ENCODE measurements at places on chromosomes 12 and 14. TPM values are rescaled to one million over a fixed set of nuclear protein-coding genes. Genes with fewer than 3 reads are reported as not detected.

- no peak for DNase-seq
These were observed 1.7 kb downstream of the RALGAPA1 start for GRCh38 chr14:35807131-35807961.

INHBC gene
- not detected for total RNA-seq

DNA sequence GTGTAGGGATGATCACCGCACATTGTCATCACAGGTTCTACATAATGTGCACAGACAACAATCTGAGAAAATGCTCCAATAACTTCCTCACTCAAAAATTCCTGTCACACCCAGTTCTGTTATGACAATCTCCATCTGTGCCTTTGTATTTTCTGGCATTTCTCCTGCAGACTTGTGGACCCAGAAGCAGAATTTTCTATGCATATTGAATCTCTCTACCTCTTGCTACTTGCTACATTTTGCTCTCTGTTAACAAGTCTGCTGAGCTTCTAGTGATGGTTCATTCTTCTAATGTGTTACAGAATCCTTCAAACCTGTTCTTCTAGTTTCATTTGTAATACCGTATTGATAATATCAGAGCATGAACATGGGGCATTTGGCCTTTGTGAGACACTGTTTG lies 127.8 kb upstream of the PTPRQ start:
- DNase-seq, result no peak

GDF3 gene
- 19.3 TPM for total RNA-seq

DNA sequence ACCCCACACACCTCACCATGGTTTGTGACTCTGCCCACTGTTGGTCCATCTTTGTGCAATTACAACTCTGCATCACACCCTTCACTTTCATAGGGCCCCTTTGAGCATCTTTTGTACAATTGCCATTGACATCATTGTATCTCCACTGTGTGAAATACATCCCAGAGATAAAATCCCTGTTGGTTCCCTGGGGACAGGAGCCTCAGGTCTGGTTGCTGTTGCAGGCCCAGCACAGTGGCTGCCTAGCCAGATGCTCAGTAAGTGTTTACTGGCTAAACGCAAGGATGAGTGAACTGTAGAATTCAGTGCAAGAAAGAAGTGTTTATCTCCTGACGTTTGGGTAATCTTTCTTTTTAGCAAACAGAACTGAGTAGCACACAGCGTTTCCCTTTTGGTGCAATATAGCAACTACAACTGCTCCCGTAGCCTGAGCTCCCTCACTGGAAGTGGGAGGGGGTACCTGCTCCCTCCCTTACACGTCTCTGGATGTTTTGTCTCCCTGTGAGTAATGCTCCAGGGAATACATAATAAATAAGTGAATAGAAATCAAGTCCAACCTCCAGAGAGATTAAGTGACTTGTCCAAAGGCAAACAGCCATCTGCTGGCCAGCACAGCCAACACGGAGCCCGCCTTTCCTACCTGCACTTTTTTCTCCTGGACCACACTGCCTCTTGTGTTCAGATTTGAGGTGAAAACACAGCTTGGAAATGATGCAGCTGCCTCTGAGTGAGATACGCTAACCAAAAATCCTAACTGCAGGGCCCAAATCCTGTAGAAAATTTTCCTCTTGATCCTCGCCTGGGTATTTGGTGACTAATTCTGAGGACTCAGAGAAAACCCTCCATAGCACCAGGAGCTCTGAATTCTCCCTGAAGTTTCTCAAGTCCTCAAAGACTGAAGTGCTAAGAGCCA lies 27.4 kb downstream of the GALNT16 start:
- DNase-seq, result peak; percentile 62

DNA sequence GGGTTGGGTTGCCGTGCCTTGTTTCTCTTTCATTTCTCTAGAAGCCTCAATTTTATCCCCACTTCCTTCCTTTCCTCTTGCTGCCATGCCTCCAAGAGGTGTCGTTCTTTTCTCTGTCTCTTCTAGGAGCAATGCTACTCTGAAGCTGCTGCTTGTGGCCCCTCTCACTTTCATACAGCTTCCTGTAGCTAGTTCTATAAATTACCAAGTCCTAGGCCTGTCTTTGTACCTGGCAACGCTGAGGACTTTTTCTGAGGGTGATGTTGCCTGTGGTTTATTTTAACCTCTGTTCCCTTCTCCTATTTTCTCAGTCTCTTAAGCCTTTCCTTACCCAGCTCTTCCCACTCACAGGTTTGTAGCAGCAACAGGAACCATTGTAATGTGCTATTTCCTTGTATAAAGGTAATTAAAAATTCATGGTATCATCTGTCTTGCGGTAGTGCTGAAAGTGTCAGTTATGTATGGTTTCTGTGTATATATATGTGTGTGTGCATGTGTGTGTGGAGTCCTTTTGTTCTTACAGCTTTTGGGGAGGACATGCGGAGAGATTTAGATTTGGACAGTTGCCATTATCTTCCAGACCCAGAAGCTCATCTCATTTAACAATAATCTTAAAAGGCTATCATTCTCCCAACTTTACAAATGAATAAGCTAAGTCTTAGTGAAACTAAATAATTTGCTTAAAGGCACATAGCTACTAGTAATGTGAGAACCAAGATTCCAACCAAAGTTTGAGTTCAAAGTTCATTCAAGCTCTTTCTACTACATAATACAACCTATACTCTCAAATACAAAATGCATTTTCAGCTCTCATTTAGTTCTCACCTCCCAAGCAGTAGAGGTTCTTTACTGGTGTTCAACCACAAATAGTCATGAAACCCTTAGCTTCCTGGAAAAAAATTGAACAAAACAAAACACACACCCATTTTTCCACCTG lies 43.8 kb downstream of the DDHD1 start:
- DNase-seq, result no peak

DNA sequence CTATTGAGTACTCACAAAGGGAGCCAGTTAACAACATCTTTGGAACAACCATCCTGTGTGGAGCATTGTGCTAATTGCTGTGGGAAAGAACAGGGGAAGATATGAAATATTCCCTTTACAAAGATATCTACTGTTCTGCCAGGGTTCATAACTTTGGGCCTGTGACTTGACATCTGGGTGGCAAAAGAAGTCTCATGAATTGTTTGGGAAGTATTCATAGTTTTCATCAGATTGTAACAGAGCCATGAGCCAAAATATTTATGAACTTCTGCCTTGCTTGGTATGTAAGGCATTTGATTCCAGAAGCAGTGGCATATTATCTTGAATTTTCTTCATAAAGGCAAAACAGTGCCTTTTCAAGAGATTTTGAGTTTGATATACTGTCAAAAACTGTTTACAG lies 816.2 kb downstream of the DIO2 start:
- no peak for DNase-seq

- no peak for DNase-seq
These were observed 506.8 kb downstream of the LRFN5 start for GRCh38 chr14:42113358-42114069.

TMEM30B gene
- 22.9 TPM for total RNA-seq

RNF212B gene
- not detected for total RNA-seq

TRAF3 gene
- 9.3 TPM for total RNA-seq

- no peak for DNase-seq
These were observed 59.0 kb downstream of the CDC42BPB start for GRCh38 chr14:102998393-102998792.

All from GM23338 (cell line).